ENCODE measurements at places on chromosomes 6 and 20. TPM values are rescaled to one million over a fixed set of nuclear protein-coding genes. Genes with fewer than 3 reads are reported as not detected.

DNA sequence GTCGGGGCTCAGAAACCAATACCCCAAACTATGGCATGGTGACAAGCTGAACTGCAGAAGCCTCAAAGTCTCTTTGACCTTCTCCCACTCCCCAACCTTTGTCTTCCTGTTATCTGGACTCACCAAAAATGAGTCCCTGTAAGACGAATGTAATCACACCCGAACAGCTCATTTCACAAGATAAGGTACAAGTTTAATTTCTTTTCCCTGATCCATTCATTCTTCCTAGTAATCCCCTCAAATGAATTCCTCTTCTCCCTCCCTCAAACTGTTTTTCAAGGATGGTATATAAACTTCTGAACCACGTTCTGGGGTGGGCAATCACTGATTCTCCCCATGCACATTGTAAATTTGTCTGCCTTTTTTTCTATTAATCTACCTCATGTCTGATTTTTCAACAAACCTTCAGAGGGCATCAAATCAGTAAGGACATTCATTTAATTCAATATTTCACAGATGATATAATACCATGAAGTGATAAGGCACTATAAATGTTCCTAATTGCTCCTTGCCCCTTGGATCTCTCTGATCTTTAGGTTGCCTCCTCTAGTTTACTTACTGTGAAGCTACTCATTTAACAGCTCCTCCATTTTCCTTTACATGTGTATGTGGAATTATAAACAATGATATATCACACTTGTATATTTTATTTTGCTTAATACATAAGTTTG, 77.2 kb downstream of the OR2B2 start:
- no peak for DNase-seq

- DNase-seq, result no peak
Measured at GRCh38 chr6:133436652-133437051, 195.5 kb downstream of the EYA4 start.

- DNase-seq, result no peak
Measured at GRCh38 chr6:138806889-138807288, 11.0 kb downstream of the ECT2L start.

DNA sequence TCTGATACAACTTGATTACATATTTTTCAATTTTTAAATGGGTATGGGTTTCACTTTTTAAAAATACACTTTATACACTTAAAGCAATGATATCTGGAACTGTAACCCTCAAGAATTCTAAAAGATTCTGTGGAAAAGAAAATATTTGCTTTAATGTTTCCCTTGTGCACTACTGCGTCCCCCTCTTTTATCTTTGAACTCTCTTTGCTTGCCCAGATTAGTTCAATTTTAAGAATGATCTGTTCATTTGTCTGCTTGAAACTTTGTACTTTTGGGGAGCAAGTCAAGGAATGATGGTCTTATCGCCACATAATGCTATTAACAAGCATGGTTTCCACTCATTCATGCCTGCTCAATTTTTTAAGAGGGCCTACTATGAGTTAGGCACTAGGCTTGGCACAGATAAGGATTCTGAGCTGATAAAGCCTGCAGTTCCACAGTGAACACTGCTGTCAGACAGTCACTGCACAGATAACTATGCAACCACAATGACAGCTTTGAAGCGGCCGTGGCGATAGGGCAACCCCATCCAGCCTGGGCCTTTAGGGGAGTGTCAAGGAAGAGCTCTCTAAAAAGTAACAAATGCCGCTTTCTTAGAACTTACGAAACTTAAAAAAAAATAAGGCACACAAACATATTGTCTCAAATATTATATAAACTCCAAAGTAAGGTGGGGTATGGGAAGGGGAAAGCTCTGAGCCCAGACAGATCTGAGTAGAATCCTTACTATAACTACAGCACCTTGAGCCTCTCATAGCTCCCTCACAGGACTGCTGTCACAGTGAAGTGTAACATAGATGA, 29.7 kb downstream of the FYN start:
- DNase-seq, result no peak

- DNase-seq, result no peak
Measured at GRCh38 chr6:45783716-45784115, 231.9 kb downstream of the CLIC5 start.

The CDH4 gene
- total RNA-seq, result 5.5 TPM

The GABRR1 gene
- total RNA-seq, result 0.02 TPM

- no peak for DNase-seq
Measured at GRCh38 chr6:99093456-99094190, 145.9 kb upstream of the FBXL4 start.

Measured in A172 (cell line).